ENCODE measurements at places on chromosomes 4 and X.

DNA sequence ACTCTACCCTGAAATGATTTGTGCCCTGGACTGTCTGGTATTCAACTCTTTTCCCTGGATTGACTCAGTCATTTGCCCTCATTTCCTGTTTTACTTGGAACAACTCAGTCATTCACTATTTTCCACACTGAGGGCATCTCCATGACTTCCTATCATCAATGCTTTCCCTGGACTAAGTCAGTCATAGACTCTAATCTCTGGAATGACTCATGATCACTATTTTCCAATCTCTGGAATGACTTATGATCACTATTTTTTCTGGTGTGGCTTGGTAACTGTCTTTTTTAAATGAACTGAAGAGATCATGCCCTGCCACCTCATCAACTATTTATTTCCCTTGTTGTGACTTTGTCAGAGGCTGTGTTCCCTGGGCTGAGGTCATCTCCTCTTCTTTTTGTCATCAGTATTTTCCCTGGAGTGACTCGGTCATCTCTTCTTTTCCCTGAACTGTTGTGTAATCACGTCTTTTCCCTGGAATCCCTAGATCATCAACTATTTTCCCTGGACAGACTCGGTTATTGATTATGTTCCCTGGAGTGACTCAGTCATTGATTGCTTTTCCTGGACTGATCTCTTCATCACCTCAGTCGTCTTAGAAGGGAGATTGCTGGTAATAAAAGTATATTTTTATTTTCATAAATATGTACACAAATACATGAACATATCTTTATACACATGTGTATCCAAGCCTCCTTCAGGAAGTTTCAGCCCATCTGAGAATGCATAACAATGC lies 327.1 kb upstream of the VCX start:
- DNase-seq = no peak

DNA sequence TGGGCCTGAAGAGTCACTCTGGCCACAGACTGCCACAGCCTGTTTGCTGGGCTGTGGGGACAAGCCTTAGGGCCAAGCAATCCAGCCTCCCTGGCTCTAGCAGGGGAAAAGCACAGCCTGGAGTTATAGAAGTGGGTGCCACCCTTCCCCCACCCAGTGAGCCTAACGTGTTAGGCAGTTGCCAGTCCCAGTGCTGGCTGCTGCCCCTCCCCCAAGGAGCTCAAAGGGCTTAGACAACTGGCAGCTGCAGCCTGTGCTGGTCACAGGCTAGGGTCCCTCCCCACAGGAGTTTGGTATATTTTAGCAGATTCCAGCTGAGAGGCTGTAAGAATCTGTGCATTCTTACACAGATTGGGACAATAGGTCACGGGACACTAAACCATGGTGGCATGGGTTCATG lies 370.3 kb upstream of the FGF16 start:
- no peak for DNase-seq

DNA sequence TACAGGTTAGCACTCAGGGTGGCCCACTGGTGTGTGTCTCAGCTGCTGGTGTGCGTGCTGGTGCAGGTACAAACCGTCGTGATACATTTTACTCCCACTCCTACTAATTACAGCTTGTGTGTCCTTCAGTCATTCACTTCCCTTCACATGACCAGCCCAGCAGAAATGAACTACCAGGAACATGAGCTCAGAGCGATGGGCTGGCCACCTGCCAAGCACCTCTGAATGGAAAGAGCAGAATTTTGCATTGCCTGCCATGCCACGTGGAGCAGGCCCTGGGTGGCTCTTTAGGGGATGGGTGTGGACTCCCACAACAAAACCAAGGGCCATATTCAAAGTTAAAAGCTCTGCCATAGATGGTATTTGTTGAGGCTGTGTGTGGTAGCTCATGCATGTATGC lies 58.9 kb upstream of the PGM2 start:
- no peak for DNase-seq

GRCh38 chrX:13645464-13646153 lies 7.3 kb upstream of the TCEANC start:
- DNase-seq = no peak

GRCh38 chrX:72349190-72349589 lies 43.5 kb upstream of the CITED1 start:
- DNase-seq = no peak

- no peak for DNase-seq
Observed at GRCh38 chr4:54525602-54526001, 132.2 kb upstream of the KIT start.

DNA sequence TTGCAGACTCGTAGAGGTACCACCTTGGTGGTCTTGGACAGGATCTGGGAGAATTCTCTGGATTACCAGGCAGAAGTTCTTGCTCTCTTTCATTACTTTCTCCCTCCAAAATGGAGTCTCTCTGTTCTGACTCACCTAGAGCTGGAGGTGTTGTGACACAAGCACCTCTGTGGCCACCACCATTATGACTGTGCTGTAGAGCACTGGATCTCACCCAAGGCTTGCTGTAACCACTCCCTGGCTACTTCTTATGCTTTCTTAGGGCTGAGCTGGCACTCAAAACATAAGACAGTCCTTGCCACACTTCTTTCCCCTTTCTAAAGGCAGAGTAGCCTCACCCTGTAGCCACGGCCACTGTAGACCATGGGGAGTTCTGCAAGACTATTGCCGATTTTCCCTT lies 296.6 kb upstream of the DIPK2B start:
- no peak for DNase-seq

DNA sequence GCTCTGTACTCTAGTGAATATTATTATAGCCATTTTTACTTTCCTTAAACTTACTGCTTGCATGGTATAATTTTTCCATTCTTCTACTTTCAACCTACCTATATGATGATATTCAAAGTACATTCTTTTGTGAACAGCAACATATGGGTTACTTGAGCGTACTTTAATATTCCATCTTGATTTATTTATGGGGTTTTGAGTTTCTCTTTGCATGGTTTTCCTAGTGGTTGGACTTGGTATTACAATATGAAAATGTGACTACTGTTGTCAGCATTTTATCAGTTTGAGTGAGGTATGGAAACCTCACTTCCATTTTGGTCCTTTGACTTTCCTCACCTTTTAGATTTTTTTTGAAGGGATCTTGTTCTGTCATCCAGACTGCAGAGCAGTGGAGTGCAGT lies 35.9 kb downstream of the ADGRG4 start:
- no peak for DNase-seq

GRCh38 chr4:97238956-97239666 lies 904.2 kb downstream of the STPG2 start:
- no peak for DNase-seq
